Right lung (tissue), 10 donors: ENCODE measurements at places on chromosomes 4 and X. TPM values are rescaled to one million over a fixed set of nuclear protein-coding genes. Genes with fewer than 3 reads are reported as not detected.

Gene F11
- 1.8 TPM for polyA plus RNA-seq

GRCh38 chrX:69178592-69178991 is 13.3 kb upstream of the PJA1 start:
- no peak for DNase-seq

DNA sequence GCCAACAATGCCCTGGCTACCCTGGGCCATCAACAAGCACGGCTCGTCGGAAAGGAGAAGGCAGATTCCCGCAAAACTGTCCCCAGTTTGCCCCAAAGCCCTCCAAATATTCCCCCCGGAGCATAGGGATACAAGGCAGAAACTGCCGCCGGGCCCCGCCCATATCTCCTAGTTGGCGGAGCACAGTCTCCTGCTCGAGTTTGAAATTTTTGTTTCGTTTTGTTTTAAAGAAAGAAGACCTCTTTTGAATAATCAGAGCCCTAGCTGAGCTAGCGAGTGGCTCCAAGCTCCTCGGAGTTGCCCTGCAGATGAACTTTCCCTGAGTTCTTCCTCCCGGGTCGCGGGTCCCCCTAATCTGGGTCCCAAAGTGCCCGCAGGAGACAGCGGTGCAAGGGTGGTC is 138.1 kb upstream of the ZIC3 start:
- DNase-seq: no peak

- DNase-seq: no peak
These were observed 291.8 kb upstream of the HAND2 start for GRCh38 chr4:173821876-173822275.

DNA sequence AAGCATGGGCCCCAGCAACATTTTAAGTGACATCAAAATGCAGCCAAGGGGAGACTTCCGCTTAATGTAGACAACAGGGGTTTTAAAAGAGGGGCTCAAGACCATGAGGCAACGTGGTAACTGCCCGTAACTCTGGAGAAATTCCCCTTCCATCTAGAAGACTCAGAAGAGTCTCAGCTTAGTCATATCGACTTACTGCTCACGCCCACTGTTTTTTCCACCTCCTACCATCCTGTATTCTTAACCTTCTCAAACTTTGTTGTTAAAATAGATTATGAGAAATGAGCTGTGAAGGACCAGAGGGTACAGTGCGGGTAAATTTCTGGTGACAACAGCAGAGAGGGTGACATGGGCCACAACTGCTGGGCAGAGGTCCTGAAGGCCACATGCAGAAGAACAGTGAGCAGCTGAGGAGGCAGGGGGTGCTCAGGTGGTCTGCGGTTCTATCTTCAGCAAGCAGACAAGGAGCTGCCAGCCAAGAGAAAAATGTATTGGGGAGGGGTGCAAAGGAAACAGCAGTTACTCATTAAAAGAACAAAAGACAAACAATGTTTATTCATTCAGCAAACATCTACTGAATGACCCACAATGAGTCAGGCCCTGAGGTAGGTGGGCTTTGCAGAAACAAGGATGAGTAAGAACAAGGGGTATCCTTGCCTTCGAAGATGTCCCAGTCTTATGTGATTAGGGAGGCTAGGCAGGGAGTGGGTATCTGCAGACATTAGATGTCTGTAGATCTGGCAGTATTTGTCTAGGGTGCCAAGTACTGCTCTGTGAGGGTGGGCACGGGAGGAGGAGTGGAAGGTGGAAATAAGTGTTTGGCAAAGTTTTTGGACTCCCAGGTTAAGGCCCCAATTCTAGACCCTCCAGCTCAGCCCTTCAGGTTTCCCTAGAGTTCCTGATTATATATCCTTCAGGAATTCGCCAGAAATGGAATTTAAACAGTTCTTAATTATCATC is 175.3 kb downstream of the TSPAN5 start:
- no peak for DNase-seq

DNA sequence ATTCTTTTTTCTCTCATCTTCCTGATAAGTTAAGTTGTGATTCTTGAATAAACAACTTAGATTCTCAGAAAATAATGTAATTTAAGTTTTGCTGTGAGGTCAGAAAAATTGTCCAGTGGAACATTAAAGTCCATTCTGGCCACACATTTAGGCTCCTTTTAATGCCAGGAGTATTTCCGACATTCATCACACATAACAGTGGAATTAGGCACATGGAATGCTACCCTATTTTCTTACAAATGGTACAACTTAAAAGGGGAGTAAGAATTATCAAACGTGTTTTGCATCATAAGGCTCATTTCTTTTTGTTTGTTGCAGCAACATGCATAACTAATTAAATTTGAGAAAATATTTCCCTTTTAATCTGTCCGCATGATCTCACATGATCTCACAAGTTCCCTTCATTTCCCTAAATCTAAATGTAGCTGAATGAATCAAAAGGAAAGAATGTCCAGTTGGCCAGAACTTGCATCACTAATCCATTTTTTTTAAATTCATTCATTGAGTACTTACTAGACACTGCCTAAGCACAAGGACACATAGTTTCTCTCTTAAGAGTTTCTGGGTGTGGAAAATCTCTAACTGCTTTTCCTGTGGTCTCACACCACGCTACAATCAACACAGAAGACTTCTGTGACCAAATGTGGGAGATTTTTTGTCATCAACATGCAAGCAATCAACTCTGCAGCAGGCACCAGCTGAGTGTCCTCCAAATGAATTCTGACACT is 22.0 kb downstream of the SPARCL1 start:
- DNase-seq: no peak

GRCh38 chr4:37754410-37755185 is 68.4 kb upstream of the RELL1 start:
- DNase-seq: no peak

DNA sequence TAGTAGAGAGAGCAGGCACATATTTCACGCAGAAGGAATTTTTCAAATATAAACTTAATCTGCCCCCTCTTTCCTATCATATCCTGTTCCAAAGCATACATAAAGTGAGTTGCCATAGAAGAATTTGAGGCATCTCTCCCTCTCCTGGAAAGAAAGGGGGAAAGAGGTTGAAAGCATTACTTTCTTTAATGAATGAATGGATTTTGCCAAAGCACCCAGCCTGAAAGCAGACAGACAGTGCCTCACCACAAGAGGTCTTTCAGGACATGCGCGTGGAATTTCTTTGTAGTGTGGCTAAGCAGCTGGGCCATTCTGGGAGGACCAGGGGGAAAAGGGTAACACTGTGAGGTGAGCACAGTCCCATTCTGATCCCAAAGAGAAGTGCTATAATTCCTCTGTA is 651.4 kb downstream of the IQCM start:
- DNase-seq: no peak

DNA sequence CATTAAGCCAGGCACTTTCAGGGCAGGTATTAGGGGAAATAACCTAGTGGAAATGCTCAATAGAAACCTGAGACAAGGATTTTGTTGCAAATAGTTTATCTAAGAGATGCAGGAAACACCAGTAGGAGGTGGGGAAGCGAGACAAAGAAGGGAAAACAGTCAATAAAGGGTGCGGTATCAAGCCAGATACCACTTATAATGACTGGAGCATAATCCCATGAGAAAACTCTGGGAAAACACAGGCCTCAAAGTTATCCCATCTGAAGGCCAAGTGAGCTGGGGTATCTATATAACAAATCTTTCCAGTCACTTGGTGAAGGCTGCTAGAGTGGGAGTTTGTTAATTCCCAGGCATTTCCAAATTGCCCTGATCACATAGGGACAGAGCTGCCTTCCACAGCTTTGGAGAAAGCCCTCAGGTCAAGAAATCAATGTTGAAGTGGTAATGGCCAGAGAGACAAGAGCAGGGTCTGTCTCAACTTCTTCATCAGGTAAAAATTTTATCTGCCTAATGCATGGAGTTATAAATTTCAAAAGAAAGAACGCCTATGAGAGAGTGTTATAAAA is 9.8 kb upstream of the HMGB2 start:
- DNase-seq: no peak

GRCh38 chr4:16334601-16335000 is 108.3 kb upstream of the TAPT1 start:
- no peak for DNase-seq

Gene ZFP92
- polyA plus RNA-seq: 0.90 TPM

Gene CFAP299
- 2.5 TPM for polyA plus RNA-seq

- DNase-seq: no peak
These were observed 20.6 kb upstream of the SOX3 start for GRCh38 chrX:140525448-140525847.

DNA sequence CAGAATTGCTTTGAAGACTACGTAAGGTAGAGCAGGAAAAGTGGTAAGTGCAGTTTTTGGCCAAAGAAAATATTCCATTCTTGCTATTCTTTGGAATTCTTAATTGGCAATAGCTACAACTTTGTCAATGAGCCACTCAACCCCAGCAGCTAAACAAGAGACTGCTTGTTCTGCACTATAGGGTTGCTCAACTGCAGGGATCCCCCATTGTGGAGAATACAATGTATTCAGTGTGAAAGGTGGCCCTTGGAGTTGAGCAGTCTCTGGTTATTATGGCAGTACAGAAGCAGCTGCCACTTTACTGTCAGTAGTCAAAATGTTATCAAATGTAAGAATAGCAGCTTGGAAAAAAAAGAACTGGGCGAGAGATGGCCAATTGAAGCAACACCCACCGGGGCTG is 808.7 kb downstream of the CENPC start:
- DNase-seq: no peak

GRCh38 chr4:141340458-141340857 is 119.8 kb downstream of the ZNF330 start:
- DNase-seq: no peak
